Cardiac muscle cell (in vitro differentiated cells and primary cell): ENCODE measurements at places on chromosomes 13 and 19. TPM values are rescaled to one million over a fixed set of nuclear protein-coding genes. Genes with fewer than 3 reads are reported as not detected.

The APC2 gene
- total RNA-seq: 0.42 and 1.3 TPM in 2 replicates

- no peak for DNase-seq
Observed at GRCh38 chr19:56153507-56153906, 12.4 kb downstream of the ZNF444 start.

The SETDB2 gene
- 7.5 and 9.1 TPM in 2 replicates for total RNA-seq

The PLPPR2 gene
- total RNA-seq: 7.3 and 13.4 TPM in 2 replicates

GRCh38 chr19:28026636-28027035 is 1186.3 kb downstream of the UQCRFS1 start:
- no peak for DNase-seq

- peak; percentile 94 for DNase-seq
Observed at GRCh38 chr13:75544681-75545330, 4.8 kb upstream of the UCHL3 start.

DNA sequence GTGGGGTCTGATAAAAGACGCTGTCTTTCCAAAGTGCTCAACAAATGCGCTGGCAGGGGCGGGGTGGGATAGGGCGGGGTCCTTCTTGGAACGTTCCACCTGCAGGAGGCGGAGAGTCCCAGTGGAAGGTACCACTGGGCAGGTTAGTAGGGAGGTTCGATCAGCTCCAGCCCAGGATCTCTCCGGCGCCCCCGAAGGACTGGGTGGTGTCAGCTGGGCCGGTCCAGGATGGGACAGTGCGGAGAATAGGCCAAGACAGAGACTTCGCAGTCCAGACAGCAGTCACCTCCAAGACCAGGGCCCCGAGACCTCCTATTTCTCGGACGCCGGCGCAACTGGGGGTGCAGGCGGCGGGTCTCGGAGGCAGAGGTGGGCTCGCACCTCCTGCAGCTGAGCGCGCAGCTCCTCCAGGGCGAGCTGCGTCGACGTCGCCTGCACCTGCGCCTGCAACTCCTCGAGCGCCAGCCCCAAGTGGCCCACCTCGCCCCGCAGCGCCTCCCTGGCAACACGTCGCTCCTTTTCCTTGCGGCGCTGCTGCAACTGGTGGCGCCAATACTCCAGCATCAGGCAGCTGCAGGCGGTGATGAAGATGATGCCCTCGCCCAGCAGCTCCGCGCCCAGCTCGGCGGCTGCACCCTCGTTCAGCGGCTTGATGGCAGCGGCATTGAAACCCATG is 21.6 kb downstream of the VASP start:
- peak; percentile 60 for DNase-seq

DNA sequence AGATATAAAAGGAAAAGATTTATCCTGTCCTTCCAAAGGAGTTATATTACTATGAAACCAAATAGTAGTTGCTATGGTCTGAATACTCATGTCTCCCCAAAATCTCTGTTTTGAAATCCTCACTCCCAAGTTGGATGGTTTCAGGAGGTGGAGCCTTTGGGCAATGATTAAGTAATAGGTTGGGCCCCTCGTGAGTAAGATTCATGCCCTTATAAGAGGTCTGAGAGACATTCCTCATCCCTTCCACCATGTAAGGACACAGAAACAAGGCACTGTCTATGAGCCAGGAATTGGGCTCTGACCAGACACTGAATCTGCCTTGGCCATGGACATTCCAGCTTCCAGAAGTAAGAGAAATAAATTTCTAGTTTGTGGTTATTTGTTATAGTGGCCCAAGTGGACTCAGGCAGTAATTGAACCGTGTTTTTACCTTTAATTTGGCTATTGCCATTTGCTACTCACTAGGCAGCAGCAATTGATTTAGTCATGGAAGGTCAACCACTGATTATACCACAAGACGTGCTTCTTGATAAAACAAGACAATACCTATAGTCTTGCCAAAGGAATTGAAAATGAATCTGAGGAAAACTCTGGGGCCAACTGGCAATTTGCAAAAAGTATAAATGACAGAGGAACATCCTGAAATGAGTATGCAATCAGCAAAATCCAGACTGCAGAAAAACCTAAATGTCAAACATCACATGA is 717.4 kb upstream of the SPRY2 start:
- DNase-seq: peak; percentile 6

DNA sequence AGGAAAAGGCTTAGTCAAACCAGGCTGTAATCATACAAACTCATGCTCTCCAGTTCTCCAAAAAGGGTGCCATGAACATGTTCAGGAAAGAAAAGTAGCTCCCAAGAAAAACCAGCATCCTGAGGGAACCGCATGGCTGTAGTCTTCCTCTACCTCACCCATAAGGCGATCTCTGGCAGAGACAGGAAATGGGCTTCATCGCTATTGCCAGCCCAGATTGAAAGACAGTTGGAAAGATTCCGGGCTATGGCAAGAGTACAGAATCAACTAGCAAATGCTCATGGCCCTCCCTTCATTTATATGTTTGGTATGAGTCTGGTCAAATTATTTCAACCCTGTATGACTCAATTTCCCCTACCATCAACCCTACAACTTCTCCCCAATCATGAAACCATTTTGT is 140.1 kb downstream of the LHFPL6 start:
- no peak for DNase-seq

The CEACAM4 gene
- not detected in 2 replicates for total RNA-seq

DNA sequence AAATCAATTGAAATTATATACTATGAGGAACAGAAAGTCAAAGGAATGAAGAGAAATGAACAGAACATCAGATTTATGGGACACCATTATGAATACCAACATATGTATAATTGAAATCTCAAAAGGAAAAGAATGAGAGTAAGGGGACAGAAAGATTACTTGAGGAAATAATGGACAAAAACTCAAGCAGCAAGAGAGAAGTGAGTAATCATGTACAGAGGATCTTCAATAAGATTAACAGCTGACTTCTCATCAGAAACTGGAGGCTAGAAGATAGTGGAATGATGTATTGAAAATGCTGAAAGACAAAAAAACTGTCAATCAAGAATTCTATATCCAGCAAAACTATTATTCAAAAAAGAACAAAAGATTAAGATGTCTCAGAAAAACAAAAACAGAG is 10.4 kb downstream of the MTUS2 start:
- DNase-seq: no peak

The ZNF8 gene
- 11.3 and 14.7 TPM in 2 replicates for total RNA-seq

GRCh38 chr13:73520566-73521289 is 461.9 kb downstream of the KLF5 start:
- no peak for DNase-seq

- no peak for DNase-seq
Observed at GRCh38 chr19:2035590-2035991, 15.5 kb downstream of the MKNK2 start.

GRCh38 chr13:33057019-33057780 is 41.0 kb downstream of the KL start:
- peak; percentile 29 for DNase-seq

DNA sequence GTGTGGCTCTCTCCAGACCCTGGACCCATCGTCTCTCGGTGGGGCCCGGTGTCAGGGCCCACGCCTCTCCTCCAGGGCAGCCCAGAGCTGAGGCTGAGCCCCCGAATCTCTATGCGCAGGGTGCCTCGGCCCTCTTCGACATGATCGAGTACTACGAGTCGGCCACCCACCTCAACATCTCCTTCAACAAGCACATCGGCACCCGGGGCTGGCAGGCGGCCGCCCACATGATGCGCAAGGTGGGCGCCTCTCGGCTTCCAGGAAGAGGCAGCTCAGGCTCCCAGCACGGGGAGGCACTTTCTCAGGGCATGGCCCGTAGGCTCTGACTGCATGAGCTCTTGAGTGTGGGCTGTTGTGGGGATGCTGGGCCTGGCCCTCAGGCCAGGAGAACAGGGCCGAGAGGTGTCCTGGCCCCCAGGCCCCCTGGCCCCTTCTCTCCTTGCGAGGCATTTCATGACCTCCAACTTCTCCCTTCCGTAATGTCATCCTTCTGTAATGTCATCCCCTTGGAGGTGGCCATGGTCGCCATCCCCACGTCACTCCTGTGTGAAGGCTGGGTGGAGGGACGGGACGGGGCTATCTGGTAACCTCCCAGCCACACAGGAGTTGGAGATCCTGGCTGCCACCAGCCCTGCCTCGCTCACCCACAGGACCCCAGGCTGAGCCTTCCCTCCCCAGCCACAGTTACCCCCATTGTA is 19.4 kb downstream of the NKPD1 start:
- DNase-seq: no peak

GRCh38 chr19:42531313-42531712 is 3.0 kb upstream of the CEACAM1 start:
- DNase-seq: no peak

GRCh38 chr13:32736648-32737047 is 150.4 kb downstream of the PDS5B start:
- no peak for DNase-seq

DNA sequence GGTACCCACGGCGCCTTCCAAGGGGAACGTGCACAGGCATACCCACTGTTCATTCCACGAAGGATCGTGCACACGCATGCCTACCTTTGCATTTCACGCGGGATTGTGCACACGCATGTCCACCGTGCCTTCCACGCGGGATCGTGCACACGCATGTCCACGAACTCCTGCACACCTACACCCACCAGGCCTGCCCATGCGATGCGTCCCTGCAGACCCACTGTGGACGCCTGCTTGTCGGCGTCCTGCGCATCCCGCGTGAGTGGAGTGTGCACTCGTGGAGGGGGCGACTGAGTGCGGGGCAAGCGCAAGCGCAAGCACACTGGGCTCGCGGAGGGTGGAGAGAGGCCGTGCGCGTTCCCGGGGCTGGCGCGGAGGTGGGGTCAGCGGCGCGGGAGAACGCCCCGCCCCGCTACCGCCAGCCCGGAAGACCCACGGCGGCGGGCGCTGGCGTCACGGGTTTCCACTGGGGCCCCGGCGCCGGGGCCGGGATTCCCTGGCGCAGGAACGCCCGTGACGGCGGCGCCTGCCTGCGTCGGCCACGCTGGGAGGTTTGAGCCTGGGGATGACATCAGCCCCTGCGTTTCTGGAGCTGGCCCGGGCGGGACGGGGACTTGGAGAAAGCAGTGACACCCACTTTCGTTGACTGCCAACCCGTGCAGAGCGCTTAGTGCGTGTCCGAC is 18.7 kb downstream of the GADD45B start:
- peak; percentile 88 for DNase-seq

The FFAR1 gene
- not detected in 2 replicates for total RNA-seq

DNA sequence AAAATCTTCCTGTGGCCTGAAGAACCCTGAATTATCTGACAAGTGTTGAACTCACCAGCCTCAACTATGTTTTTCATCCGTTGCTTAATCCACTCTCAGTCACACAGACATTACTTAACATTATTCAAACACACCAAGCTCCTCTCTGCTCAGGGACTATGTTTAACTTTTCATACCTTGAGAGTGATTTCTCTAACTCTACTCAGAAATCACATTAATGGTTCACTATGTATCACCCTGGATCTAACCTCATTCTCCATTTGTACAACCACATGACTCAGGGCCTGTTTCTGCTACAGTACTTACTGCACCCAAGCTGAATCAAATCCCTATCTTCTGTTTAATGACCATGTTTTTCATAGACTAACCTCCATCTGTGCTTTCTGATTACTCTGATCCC is 553.7 kb upstream of the PRR20A start:
- no peak for DNase-seq

The PNMA8A gene
- 67.8 and 71.7 TPM in 2 replicates for total RNA-seq

The NCR1 gene
- total RNA-seq: not detected in 2 replicates

GRCh38 chr19:19361075-19361594 is 40.5 kb downstream of the MAU2 start:
- DNase-seq: peak; percentile 91

- DNase-seq: no peak
Observed at GRCh38 chr13:85693889-85694511, 105.2 kb downstream of the SLITRK6 start.

DNA sequence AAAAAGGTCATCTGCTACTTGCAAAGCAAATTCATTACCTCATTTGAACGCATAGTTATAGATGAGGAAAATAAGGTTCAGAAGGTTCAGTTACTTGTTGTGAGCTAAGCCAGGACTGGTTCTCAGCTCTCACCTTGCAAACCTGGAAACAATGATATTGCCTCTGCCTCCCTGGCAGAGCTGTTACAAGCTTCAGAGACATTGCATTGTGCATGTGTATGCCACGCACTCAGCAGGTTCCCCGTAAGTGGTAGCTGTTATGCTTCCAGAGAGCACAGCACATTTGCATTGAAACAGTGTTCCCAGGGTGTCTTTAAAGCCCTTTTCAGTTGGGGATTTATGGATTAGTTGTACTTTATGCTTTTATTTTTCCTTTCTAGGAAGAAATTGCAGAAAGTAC is 80.6 kb downstream of the DGKH start:
- no peak for DNase-seq

DNA sequence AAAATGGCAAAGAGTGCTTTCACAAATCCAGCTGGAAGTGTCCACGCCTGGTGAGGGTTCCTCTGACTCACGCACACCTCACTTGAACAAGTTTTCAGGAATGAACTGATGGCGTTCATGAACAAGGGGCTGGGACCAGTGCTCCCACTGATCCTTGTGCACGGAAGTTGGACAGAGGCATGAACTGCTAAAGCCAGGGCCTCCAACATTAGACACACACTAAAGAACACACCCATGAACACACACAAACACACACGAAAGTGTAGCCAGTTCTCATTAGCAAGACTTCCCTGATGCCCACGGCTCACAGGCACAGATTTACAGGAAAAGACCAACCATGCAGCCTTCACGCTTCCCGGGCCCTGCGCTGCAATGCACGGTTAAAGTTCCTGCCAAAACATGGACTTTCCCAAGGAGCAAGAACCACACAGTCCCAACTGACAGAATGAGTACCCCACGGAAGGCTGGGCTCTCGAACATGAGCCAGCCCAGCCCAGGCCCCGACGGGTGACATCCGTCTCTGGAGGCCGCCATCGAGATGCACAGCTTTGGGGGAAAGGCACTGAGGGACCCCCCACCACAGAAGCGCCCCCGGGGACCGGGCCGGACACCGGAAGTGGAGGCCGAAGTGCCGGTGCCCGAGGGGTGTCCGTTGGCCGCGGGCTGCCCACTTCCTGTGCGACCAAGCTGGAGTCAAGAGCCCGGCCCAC is 808 bp downstream of the DNMT1 start:
- DNase-seq: peak; percentile 35

DNA sequence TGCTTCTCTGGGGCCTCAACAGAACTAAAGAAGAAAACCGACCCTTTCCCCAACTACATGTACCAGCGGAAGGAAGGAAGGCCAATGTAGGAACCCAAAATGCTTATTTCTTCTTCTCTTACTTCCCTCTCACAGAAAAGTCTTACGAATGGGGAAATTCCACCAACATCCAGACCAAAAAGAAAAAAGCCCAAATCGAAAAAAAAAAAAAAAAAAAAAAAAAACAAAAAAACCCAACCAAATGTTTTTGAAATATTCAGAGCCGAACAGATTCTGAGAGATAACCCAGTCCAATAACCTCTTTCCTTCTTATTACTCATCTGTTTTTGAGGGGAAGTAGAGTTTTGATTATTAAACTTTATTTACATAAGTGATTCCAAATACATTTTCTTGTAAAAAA is 3.9 kb downstream of the PPM1N start:
- DNase-seq: no peak
